ENCODE measurements at places on chromosomes 12 and 14.

DNA sequence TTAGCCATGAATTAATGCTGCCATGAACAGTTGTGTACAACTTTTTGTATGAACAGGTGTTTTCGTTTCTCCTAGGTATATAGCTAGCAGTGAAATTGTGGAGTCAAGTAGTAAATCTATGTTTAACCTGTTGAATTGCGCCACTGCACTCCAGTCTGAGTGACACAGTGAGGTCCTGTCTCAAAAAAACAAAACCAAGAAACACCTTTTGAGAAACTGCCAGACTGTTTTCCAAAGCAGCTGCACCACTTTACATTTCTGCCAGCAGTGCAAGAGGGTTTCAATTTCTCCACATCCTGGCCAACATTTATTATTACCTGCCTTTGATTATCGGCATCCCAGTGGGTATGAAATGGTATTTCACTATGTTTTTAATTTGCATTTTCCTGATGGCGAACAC, 3.3 kb upstream of the PLEKHG3 start:
- DNase-seq, result no peak

- DNase-seq, result no peak
Measured at GRCh38 chr14:57391517-57392195, 1.3 kb downstream of the NAA30 start.

- DNase-seq, result no peak
Measured at GRCh38 chr14:91396959-91397815, 20.4 kb downstream of the CCDC88C start.

DNA sequence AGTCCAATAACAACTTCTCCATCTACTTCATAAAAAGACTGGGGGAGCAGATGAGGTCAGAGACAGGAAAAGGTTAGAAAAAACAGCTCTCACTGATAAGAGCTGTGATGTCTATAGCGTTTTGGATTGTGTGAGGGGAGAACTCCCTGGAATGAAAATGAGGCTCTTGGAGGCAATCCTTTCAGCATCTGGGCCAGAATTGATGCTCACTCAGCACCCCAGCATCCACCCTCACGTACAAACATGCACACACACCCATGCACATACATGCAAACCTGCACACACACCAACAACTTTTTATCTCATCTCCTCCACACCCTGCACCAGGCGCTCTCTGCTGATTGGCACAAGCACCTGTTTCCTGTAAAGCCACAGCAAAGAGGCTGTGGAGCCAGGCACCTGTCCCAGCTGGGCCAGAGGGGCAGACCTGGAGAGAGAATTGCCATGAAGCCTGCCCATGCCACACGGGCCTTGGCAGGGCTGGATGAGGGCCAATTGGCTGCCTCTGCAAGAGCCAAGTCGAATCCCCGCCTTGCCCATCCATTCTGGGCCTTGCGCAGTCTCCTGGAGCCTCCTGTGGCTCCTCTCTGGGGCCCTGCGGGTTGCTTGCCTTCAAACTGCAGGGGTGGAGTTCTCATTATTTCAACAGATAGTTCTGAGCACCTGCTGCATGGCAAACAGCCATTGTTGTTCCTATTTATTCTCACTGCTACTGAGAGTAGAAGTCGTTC, 53.1 kb downstream of the SYNE3 start:
- peak; percentile 70 for DNase-seq

DNA sequence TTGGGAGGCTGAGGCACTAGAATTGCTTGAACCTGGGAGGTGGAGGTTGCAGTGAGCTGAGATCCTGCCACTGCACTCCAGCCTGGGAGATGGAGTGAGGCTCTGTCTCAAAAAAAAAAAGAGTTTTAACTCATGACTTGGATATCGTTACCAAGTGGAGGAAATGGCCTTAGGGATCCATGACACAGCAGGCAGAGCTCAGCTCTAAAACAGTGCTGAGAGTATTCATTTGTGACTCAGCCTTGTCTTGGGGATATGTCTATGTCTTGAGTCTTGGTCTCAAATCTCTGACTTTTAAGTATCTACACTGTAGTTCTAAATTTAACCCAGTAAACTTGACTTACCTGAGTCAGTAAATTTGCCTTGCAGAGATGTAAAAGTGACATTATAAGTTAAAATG, 8.8 kb upstream of the PEX5 start:
- no peak for DNase-seq

- DNase-seq, result no peak
Measured at GRCh38 chr12:124711344-124711743, 143.9 kb upstream of the NCOR2 start.

Data from G401 (cell line).